Activated CD4-positive, alpha-beta T cell treated with anti-CD3 and anti-CD28 coated beads, Interleukin-2, amount 50 U/mL, for 48 hours (primary cell): ENCODE measurements at places on chromosomes 2 and 18.

DNA sequence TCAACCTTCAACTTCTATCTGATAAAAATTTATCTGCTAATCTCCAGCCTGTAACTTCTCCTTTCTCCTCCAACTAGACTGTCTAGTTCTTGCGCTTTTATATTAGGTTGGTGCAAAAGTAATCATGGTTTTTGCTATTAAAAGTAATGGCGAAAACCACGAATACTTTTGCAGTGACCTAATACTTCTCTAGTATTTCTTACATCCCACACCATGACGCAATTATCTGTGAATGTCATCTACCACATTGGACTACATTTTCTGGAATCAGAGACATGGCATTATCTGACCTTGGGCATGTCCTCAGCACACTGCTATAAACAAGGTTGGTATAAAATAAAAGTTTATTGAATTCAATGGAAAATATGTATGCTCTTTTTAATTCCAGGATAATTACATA is 370.2 kb upstream of the LYPD1 start:
- DNase-seq = no peak

DNA sequence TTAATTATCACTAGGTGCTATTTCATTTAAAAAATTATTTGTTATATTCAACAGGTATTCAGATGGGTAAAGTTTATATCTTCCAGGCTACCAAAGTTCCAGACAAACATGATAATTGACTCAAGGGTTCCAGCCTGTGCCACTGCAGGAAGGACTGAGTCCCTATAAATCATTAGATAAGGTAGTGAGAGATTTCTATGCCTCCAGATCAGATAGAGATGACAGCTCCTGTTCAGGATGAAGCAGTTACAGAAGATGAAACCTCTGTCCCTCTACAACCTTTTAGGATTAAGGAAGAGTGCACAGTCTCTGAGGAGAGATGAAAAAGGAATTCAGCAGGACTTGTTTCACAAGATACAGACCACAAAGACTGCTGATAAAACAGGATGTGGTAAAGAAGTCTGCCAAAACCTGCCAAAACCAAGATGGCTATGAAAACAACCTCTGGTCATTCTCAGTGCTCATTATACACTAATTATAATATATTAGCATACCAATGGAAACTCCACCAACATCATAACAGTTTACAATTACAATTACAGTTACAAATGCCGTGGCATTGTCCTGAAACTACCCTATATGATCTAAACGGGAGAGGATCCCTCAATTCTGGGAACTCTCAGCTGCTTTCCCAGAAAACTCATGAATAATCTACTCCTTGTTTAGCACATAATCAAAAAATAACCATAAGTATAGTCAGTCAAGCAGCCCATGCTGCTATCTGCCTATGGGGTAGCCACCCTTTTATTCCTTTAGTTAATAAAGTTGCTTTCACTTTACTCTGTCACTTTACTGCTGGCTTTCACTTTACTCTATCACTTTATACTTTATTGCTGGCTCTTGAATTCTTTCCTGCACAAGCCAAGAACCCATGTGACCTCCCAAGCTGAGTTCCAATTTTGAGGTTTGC is 288.5 kb downstream of the PDE11A start:
- no peak for DNase-seq

- DNase-seq = no peak
These were observed 278.7 kb upstream of the KLHL29 start for GRCh38 chr2:23106242-23106785.

DNA sequence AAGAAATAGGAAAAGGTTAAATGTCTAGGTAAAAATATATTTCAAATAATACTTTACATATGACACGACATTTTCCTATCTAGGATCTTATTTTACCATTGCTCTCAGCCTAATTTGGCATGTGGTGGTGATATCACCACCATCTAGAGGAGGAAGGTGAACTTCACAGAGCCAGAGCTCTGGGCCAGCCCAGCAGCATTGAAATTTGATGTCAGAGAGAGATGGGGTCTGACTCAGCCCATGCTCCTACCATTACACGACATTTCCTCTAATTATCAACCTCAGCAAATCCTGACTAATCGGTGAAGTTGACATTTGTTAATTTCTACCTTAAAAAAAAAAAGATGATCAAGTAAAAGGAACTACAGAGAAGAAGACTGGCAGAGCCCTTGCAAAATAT is 42.3 kb downstream of the LRRTM4 start:
- DNase-seq = no peak

GRCh38 chr2:234536178-234536965 is 39.5 kb upstream of the ARL4C start:
- no peak for DNase-seq

GRCh38 chr2:151024696-151025251 is 236.9 kb downstream of the RBM43 start:
- DNase-seq = no peak

DNA sequence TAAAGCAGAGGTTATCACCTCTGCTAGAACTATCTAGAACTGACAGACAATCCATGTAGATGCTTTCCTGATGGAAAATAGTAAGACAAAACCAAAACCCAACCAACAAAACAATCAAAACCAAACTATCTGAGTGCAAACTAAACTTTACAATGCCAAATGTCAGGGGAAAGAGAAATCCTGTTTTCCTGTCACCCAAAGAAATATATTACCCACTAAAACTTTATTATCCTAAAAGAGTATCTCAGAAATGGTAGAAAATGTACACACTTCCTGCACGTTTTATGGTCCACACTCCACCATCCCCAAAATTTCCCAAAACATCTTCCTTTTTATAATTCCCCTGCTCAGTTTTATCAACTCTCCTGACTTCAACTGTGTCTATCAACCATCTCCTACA is 29.9 kb downstream of the SP3 start:
- no peak for DNase-seq

- DNase-seq = peak; percentile 60
These were observed at the start of gene TET3 for GRCh38 chr2:73984203-73984921. Gene TET3, plus strand, starts transcription at chr2:73984910. Its CDS starts 1,494 bp downstream, at chr2:73986404.

DNA sequence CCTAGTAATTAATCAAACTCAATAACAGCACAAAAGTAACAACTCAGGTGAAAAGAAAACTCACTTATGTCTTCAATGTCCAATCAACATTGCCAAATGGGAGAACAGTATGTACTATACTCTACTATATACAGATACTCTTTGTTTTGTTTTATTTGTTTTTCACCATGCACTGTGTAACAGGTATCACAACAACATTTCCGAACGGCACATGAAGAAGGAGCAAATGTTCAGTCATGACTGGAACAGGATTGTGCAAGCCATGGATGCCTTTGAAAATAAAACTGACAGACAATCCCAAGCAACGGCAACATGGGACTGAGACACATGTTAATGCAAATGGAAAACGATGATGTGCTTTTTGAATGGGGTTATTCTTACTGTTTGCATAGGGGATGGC is 334.9 kb upstream of the THUMPD2 start:
- DNase-seq = no peak

DNA sequence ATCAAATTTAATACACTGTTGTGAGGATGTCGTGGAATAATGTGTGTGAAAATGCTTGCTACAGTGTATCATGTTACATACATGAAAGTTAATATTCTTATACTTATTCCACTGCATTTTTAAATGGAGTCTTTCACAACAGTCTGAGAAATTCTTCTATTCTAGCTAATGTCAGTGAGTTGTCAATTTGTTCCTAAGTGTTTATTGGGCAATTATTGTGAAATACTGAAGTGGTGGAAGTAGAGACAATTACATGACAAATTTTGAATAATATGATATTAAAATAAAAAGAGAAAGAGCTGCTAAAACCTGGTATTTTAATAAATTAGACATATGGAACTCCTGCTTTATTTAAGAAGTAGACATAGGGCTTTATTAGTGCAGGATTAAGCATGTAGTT is 176.1 kb downstream of the PTPRM start:
- DNase-seq = no peak

DNA sequence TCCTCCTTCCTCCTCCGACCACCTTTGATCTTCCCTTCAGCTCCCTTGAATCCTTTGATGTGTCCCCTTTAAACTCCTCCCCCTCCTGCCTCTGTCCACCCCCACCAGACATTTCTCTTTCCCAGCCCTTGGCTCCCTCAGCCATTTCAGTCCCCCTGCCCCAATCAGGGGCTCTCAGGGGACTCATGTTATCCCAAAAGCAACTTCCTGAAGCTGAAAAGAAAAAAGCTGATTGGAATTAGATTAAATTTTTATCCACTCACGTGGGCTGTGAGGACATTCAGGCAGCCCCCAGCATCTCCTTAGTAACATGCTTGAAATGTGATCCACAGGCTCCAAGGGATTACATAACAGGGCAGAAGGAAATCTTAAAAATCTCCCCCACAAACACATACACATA is 81.3 kb downstream of the NEURL3 start:
- DNase-seq = no peak

GRCh38 chr18:78630981-78631510 is 348.6 kb upstream of the SALL3 start:
- no peak for DNase-seq

DNA sequence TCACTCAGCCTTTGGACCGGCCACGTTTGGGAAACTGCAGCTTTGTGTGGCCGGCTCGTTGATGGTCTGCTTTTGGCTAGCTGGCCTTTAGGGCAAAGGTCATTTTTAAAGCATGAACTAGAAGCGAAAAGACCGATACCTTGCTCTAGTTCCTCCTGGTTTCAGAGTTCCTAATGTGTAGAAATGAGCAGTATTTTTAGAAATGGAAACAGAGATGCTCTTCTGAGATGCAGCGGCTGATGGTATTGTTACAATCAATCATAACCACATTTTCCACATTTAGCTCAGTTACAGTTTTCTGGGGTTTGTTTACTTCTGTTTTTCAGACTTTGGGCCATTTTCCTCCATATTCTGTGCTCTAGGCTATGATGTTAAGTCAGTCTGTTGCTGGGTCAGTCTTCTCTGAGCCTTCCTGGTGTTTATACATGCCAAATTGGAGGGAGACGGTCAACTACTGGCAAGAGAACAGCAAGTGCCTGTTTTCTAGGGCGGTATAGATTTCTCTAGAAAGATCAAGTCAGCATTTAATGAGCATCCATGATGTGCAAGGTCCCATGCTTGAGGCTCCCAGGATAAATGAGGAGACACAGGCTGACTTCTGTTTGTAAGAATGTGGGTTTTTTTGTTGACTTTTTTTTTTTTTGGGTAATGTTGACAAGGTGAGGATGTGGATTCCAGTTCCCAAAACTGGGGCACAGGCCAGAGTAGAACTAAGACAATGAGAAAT is 28.0 kb downstream of the RNF144A start:
- DNase-seq = no peak

DNA sequence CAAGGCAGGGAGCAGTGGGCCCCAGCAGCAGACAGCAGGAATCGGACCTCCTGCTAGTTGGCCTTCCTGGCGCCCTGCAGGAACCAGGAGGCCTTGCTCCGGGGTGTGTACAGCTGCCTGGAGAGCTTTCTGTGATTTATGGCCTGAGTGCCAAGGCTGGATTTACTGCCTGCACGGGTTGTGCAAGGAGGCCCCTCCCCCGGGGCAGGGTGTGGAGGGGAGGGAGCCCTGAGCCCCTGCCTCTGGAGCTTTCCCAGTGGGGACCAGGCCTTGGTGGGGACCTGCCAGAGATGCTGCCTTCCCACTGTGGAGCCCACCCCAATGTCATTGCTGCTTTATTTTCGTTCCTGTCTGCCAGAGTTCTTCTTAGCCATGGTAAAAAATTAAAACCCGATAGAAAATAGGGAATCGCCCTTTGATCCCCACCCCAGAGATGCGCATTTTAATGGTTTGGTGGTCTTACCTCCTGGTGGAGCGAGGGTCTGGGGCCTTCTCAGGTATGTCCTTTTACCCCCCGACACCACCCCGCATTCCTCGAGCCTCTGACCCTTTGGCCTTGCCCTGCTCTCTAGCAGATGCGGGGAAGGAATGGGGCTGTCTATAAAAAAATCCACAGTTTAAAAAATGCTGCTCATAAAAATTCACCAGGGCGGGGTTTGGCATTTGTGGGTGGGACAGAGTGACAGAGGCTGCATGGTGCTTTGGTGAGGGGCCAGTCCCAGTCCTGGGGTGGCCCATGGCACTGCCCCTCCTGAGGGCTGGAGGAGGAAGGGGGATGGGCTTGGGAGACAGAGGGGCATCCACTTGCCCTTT is 6.9 kb upstream of the RALB start:
- no peak for DNase-seq

DNA sequence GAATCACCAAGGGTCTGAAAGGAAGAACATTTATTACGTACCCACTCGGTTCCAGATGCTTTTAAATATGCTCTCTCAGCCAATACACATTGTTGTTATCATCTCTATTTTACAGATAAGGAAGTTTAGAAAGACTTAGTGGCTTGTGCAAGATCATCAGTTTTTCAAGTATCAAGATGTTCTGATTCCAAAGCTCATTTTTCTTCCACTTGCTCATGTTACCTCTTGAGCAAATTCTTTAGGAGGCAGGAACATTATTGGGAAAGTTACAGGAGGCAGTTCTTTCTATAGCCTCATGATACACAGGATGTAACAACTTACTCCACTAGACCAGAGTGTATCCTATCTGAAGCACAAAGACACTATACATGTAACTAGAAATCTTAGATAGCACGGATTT is 65.0 kb upstream of the MMADHC start:
- no peak for DNase-seq

DNA sequence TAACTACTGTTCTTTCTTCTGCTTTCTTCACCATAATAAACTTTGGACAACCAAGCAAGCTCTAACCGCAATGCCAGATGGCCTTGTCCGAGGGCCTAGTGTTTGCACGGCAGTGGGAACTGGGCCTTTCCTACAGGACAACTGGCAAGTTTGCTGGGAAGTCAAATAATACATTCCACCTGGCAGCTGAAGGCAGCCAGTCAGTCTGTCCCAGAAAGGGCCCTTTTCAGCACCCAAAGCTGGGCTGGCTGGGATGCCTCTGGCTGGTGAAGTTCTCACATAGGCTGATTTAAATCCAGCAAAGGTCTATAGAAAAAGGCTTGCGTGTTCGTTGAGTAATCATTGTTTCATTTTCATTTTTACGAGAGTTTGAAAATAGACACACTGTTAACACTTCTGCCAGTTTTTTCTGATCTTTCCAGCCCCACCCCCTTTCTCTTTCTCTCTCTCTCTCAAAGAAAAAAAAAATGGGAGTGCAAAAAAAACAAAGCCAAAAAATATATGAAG is 110.0 kb upstream of the EPAS1 start:
- DNase-seq = peak; percentile 46

- no peak for DNase-seq
These were observed 546.1 kb upstream of the SALL3 start for GRCh38 chr18:78433562-78433961.

DNA sequence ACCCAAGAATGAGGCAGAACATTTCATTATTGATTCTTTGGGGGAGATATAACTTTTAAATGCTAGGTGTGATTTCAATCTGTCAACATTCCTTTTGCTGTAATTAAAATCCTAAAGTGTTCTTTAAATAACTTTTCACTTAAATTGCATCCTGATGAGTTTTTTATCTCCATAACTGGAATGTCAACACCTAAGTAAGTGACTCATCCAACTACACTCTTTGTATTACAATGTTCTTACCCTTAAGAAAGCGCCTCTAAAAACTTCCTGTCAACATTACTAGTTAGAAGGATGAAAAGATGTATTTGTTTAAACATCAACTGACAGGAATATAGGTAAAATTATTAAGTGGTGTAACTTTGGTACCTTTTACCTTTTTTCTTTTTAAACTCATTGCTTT is 1657.0 kb downstream of the LRP1B start:
- no peak for DNase-seq
